ENCODE measurements at places on chromosomes 5 and 9. TPM values are rescaled to one million over a fixed set of nuclear protein-coding genes. Genes with fewer than 3 reads are reported as not detected.

The SLC6A18 gene
- not detected for total RNA-seq

The MYO10 gene
- total RNA-seq: 37.1 TPM

The TAF11L10 gene
- total RNA-seq: not detected

The ARHGEF28 gene
- total RNA-seq: 26.2 TPM

The PCSK1 gene
- 0.45 TPM for total RNA-seq

The PDE4D gene
- 9.2 TPM for total RNA-seq

The TRPM6 gene
- total RNA-seq: under 0.01 TPM

The PAIP2 gene
- total RNA-seq: 77.3 TPM

The PCDHGA12 gene
- 39.7 TPM for total RNA-seq

The ANGPTL2 gene
- total RNA-seq: 47.5 TPM

The LCN15 gene
- total RNA-seq: not detected

The ESM1 gene
- total RNA-seq: 1.1 TPM

The TSSK1B gene
- 1.4 TPM for total RNA-seq

The VLDLR gene
- 41.3 TPM for total RNA-seq

The C9orf50 gene
- not detected for total RNA-seq

The PCDHGA4 gene
- 3.7 TPM for total RNA-seq

The FREM1 gene
- 0.49 TPM for total RNA-seq
